Tongue (tissue), 3 donors: ENCODE measurements at places on chromosomes 5 and 9. TPM values are rescaled to one million over a fixed set of nuclear protein-coding genes. Genes with fewer than 3 reads are reported as not detected.

- no peak for DNase-seq
These were observed 23.2 kb downstream of the TSPAN17 start for GRCh38 chr5:176670449-176670848.

Gene STPG3
- total RNA-seq, result not detected

- peak; percentile 77 for DNase-seq
These were observed at the start of gene PRRX2 for GRCh38 chr9:129665389-129665775. Gene PRRX2, plus strand, starts transcription at chr9:129665647. Its CDS starts 221 bp downstream, at chr9:129665868.

DNA sequence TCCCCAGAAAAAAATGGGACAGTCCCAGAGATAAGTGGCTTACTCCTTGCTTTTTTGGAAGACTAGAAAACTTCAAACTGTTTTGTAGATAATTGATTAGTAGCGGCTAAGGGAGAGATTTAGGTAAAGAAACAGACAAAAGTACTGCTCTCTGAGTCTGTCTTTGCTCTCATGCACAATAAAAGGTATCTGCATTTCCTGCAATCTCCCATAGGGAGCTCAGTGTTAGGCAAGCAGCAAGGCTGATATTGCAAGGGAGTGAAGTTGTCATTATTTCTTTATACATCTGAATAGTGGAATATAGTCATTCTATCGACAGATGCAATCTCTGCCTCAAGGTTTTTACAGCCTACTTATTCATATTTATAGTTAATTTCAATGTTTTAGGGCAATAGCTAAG lies 54.9 kb upstream of the CAMK4 start:
- no peak for DNase-seq

Gene OLFML2A
- total RNA-seq, result 188 TPM

Gene PCDHA3
- 0.10 TPM for total RNA-seq

DNA sequence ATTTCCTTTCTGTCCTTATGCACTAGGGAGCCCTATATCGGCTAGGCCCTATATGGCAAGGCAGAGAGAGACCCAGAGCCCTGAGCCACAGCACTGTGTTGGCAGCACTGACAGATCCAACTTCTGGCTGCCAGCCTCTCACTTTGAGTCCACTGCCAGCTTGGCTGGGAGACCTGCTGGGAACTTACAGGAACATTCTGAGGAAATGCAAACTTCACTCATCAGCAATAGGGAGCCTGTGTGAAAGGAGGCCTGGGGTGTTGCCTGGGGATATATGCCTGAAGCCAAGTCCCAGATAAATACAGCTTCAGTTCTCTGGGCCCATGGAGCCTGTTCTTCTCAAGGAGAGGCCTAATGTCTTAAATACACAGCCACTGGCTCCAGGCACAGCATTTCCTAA lies 78.0 kb downstream of the ADRB2 start:
- DNase-seq, result peak; percentile 55

DNA sequence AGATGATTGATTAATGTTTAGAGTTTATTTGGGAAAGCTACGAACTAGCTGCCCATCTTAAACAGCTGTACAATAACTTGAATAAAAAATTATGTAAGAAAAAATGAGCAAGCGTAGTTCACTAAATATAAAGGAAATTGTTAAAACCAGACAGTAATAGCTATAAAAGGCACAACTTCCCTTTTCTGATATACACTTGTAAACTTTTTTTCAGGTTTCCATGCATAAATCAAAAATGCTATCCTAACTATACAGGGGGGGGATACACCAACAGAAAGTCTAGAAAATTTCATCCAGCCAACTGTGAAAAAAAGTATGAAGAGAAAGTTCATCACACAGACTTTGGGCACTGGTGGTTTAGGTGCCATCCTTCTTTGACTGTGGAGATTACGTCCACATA lies 122.3 kb downstream of the NR3C1 start:
- DNase-seq, result no peak

GRCh38 chr9:94760660-94761059 lies 34.2 kb downstream of the AOPEP start:
- DNase-seq, result no peak

Gene SLC6A7
- total RNA-seq, result not detected

DNA sequence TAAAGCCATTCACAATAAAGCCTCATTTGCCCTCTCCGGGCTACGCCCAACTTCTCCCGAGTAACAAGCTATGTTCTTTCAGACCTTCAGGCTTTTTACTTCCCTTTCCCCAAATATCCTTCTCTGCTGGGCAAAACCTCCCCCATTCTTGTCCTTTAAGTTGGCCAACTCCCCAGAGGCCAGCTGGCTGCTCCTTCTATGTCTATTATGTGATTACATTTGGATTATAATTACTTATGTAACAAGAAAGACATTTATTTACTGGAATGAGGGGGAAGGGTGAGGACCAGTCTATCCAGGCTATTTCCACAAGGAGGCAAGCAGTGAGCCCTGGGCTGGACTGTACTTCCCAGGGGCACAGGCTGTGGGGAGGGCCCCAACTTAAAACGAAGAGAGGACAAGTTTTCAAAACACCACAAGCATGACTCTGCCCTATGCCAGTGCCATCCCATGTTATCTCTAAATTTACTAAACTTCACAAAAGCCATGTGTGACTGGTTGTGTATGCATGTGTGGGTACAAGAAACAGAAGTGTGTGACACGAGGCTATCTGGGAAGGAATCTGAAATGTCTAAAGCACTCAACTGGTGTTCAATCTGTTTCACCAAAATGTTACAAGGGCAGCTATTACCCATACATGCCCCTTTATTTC lies 84.5 kb downstream of the GNAQ start:
- no peak for DNase-seq

Gene FAM78A
- total RNA-seq, result 16.7 TPM

DNA sequence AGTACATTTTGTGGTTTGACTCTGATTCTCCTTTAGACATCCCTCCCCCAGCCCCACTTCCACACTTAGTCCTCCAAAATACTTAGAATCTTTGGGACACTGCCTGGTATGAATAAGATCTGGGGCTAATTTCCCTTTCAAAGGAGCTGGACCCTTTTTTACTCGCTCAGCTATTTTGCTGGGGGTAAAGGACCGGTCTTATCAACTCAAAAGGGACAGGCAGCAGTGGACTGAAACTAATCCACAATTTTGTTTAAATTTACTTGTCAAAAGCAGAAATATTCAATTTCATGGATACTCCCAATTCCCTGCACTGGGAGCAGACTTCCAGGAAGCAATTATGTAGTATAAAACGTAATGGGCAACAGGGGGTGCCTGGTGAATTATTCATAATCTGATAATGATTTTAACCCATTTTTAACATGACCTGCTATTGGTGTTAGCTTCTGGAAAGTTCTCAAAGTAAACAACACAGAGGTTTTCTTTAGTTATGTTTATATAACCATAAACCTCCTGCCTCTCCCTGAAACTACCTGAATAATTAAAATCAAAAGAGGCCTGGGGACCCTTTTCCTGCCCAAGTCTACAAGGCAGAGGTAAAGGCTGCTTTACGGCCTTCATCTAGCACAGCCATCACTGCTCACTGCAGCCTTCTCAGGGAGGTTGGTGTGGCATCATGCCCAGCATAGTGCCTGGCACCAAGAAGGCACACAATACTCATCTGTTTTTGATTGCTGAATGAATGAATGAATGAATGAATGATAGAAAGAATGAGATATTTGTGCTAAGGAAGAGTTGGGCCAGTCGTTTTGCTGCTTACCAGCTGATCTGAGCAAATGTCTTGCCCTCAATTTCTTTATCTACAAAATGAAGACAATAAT lies 44.2 kb upstream of the GNPDA1 start:
- no peak for DNase-seq

Gene RHOBTB3
- 188 TPM for total RNA-seq

Gene SLCO6A1
- total RNA-seq, result not detected

Gene RANBP17
- 27.9 TPM for total RNA-seq
